ENCODE measurements at places on chromosomes 3 and 15.

DNA sequence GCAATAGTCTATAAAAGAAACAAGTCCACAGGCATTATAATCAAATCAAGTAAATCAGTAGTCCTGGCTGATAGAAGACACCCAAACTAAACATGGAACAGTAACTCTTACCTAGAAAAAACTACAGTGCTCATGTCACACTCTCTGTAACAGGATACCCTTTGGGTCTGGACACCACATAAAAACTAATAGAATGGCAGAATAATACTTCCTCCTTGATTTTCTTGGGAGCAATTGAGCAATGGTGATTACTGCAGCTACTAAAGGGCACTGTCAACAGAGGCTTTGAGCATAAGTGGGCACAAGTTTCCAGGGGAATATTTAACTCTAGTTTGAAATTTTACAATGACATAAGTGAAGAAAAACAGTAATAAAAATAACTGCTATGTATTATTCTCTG is 59.5 kb downstream of the GLB1 start:
- no peak for DNase-seq

DNA sequence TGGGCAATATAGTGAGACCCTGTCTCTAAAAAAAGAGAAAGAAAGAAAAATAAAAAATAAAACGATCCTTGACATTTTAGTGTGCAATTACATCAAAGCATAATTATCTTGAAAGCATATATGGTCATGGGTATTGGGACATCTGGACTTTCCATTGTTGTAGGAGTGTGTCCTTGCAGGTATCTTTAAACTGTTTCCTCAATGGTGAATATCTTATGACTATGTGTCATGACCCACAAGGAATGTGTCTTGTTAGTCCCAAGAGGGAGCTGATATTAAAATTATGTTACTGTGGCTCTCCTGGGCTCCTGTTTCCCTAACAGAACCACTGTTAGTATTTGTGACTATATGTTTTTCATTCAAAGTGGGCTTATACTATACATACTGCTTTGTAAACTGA is 26.6 kb downstream of the EIF1B start:
- DNase-seq: no peak

DNA sequence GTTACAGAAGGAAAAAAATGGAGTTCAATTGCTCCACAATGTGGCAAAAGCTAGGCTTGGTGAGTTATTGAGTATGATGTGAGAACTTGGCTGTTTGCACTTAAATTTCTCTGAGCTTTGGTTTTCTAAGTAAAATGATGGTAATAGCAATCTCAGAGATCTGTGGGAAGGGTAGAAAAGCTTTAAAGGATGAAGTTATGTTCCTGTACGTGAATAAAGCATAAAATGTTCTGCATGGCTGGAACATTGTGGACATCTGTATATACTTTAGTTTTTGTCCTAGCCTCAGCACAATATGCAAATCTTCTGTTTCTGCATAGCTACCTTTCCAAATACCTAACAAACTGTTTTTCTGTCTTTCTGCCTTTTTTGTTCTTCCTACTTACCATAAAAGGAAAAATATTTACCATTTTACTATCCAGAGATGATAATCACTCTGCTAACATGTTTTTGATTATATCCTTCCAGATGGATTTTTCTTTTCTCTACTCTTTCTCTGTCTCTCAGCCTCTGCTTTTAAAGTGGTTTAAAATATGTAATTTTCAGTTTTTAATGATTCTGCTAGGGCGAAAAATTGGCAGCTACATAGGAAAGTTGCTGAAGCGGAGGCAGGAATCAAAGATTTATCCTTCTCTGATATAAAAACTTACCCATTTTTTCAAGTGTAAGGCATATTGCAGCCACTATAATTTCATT is 188.1 kb downstream of the FNDC3B start:
- no peak for DNase-seq

DNA sequence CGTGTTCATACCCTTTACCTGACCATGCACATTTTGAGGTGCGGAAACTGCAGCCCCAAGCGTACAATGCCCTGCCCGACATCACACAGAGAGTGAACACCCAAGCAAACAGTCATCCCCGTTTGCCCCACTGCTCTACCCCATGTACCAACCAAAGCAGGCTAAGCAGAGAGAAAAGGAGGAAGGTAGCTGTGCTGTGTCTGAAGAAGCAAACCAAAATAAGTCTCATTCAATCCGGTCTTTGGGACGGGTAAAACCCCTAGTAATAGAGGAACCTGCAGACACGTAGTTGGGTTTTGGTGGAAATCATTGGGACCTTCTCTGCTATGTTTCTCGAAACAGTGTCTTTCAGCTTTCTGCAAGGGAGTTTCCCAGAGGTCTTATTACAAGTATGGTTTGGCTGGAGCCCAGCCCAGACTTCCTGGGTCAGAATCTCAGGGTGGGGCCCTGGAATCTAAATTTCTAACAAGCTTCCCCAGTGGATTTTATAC is 164.6 kb upstream of the HES1 start:
- DNase-seq: no peak

- DNase-seq: no peak
These were observed 113.2 kb downstream of the RFTN1 start for GRCh38 chr3:16400106-16400931.

DNA sequence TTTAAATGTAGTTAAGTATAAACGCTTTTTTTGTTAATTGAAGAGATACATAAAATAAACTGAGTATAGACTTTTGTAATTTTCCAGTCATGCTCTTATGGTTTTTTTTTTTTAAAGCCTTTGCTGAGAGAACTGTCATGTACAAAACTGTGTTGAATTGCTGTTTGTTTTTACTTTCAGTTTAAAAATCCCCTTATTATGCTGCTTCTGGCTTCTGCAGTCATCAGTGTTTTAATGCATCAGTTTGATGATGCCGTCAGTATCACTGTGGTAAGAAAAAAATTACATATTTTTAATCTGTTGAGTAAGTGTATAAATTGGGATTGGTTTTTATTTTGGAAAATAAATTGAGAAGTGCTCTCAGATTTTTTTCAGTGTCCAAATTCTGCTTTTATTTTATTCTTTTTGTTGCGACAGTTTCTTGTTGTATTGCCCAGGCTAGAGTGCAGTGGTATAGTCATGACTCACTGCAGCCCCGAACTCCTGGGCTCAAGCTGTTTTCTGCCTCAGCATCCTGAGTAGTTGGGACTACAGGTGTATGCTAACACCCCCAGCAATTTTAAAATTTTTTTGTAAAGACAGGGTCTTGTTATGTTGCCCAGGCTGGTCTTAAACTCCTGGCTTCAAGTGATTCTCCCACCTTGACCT is 40.7 kb downstream of the ATP2C1 start:
- DNase-seq: no peak

- no peak for DNase-seq
These were observed 34.3 kb upstream of the ANKRD34C start for GRCh38 chr15:79248183-79248582.

DNA sequence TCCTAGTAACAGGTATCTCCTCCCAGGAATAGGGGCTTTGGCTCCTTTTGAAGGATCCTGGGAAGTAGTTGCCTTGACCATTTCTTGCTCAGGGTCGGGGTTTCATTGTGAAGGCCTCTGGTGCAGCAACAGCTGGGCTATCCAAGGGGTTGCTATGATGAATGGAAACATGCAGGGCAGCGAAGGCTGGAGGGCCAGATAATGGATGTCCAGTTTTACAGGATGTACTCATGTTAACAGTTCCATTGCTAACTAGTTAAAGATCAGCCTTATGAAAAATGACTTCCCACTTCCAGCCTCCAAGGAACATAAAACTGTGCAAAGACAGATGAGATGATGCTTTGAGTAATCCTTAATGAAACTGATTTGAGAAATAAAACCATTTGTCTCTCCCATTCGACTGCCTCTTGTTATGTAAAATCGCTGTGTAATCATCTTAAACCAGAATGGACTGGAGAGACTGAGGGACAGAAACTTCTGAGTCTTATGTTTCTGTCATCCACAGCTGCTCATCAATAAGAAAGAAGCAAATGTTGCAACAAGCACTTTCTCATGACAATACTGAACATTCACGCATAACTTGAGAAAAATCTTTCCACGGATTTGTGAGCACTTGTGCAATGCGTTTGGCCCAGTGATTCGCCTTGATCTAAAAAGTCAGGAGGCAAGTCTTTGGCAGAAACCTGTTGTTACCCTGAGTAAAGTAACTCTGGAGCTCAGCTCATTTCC is 473.5 kb upstream of the RGMA start:
- DNase-seq: no peak

DNA sequence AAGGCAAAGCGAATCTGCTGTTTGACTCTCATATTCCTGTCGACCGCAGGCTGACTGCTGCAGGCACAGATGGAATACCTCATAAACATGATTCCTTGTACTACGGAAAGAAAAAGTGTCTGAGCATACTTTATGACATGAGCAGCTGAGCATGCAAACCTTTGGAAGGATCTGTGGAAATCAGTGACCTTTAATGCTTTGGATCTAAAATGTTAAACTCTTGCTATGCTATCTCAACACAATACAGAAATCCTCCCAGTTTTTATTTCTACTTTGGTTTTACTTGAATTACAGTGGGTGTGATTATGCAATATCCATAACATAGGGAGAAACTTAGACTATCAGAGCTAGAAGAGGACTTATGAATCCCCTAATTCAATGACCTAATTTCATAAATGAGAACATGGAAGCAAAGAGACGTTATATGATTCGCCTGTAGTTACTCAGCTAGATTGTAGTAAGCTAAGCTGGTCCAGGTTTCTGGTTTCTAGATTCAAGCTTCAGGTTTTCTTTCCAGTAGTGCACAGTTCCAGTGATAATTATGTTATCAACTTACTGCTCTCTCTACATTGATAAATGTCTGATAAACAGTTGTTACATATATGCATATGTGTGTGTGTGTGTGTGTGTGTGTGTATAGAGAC is 127.6 kb upstream of the GBE1 start:
- no peak for DNase-seq

DNA sequence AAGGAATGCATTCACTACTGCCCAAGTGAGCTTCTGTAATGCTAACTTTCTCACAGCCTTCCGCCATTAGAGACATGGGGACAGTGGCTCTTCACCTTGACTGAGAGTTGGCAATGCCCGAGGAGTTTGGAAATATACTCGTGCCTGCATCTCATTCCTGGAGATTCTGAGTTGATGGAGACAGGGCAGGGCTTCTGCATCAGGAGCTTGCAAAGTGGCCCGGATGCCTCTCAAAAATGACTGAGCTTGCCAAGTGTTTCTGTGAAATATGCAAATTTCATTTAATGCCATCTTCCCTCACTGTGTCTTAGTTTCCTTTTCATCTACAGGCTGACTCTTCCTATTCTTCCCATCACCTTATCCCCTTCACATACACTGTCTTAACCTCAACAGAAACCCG is 346.2 kb downstream of the GRM7 start:
- DNase-seq: no peak

- DNase-seq: no peak
These were observed 18.0 kb downstream of the NCEH1 start for GRCh38 chr3:172692751-172693338.

DNA sequence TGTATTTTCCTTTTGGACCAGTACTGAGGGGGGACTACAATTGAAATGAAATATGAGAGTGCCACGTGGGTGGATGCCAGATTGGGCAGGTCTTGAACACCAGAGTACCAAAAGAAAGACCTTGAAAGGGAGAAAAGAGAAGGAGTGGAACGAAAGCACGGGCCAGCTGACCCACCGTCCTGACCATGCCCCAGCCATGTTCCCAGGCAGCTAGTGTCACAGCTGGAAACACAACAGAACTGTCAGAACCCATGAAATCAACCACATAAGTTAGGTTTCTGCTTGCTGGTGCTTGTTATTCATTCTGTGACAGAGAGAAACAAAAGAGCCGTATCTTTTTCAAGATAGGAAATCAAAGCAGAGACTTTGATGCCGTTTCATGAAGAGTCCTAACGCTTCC is 268.8 kb downstream of the MEX3B start:
- DNase-seq: no peak

GRCh38 chr3:142976621-142977398 is 13.3 kb upstream of the PAQR9 start:
- DNase-seq: no peak

DNA sequence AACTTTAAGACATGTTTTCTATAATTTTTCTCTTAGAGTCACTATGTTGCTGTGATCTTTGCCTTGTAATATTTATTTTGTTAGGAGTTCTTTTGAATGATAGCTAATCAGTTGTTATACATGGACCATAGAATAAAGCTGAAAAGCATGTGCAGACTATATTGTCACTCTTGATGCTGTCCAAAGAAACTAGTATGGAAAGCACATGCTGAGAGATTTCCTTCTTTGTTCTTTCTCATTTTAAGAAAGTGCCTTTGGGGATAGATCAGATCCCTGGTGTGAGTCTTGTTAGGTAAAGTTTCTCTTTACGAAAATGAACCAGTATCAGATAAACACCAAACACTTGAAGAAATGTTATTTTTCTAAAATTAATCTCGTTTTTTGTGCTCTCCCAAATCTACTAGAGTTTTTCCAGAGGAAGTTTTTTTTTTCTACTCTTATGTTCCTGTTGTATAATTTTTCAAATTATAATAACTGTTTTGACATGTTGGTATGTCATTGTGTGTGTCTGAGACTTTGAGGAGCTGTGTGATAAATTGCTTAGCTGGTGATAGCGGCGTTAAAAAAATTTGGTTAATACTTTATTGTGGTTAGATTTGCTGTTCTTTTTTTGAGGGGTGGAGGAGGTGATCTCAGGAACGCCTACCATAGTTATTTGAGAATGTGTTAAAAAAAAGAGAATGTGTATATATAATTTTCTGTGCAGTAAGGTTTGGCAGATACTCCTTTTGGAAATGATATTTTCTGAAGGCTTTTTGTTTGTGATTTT is 2.2 kb downstream of the PIAS1 start:
- no peak for DNase-seq

DNA sequence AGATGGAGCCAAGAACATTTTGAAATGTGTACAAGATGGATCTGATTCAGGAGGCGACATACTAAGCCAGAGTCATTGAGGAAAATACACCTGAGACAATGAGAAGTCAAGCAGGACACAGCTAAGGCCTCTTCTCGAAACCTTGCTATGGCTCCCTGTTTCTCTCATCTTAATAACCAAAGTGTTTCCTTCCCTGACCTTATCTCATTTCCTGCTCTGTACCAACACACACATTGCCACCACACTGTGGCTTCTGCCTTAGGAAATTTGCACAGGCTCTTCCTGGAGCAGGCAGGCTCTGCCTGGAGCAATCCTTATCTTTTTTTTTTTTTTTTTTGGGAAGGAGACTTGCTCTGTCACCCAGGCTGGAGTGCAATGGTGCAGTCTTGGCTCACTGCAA is 36.6 kb downstream of the OXSM start:
- DNase-seq: no peak

DNA sequence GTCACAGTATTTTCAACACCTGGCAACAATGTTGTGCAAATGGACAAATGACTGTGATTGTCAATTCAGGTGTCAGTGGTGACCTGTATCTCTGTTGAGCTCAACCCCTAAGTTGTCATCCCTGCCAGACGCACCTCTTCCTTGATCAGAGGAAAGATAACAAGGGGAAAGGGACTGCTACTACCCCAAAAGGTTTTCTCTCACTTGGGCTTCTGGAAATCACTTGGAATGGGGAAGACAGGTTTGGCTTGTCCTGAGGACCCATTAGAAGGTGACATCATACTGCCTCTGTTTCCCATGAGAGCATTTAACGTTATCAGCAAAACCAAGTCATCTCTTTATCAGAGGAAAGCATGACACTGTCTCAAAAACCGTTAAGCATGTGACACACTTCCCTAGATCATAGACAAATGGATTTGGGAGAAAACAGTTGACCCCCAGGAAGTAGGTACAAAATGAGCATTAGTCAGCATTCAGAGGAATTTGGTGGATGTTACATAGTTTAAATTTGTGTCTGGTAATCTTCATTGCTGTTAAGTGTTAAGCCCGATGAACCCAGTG is 769.5 kb downstream of the GRM7 start:
- no peak for DNase-seq

GRCh38 chr15:34780725-34781124 is 14.6 kb downstream of the ACTC1 start:
- no peak for DNase-seq

GRCh38 chr15:84840741-84841429 is 23.7 kb downstream of the ALPK3 start:
- DNase-seq: no peak
